Sciatic nerve (tissue), 2 donors: ENCODE measurements at places on chromosomes 13 and 19. TPM values are rescaled to one million over a fixed set of nuclear protein-coding genes. Genes with fewer than 3 reads are reported as not detected.

DNA sequence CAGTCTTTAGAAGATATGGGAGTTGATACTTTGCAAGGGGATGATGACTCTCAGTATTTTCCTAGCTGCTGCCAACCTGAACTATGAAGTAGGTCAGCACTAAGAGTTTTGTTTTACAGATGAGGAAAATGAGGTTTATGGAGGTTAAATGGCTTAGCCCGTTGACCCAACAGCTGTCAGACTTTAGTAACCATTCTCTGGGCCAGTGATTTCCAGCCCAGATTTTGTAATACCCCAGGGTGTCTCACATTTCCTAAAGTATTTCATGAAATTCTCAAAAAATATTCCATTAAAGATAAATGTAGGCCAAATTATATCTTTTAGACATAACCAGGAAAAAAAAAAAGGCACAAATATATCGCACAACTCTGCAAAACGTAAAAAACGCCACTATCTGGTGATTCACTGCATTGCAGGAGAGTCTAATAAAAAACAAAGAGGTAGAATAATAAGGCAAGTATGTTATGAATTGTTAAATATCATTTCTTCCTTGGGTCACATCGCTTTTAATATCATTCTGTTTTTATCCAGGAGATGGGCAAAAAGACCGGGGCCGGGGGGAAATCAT lies 112.5 kb downstream of the DACH1 start:
- DNase-seq = no peak

DNA sequence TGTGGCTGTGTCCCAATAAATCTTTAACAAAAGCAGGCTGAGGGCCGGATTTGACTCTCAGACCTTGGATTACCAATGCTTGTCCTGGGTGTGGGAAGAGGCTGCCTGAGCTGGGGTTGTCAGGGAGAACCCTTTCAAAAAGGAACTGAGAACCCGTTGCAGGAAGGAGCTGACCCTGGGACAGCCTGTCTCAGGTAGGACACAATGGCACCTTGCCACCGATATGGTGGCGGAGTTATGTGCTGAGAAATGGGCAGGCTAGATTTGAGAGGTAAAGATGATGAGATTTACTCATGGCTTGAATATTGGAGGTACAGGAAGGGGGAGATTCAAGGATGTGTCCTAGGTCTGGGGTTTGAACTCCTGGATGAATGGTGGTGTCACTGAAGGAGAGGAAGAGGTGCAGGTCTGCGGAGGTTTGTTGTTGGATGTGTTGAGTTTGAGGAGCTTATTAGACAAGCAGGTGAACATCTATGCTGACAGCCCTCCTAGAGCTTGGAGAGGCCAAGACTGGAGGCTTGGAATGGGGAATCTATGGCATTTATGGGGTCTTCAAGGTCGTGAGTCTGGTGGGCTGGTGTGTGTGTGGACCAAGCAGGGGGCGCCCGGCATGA lies 7.2 kb downstream of the PLEKHF1 start:
- no peak for DNase-seq

IL12RB1 gene
- 2.1 TPM for total RNA-seq

DNA sequence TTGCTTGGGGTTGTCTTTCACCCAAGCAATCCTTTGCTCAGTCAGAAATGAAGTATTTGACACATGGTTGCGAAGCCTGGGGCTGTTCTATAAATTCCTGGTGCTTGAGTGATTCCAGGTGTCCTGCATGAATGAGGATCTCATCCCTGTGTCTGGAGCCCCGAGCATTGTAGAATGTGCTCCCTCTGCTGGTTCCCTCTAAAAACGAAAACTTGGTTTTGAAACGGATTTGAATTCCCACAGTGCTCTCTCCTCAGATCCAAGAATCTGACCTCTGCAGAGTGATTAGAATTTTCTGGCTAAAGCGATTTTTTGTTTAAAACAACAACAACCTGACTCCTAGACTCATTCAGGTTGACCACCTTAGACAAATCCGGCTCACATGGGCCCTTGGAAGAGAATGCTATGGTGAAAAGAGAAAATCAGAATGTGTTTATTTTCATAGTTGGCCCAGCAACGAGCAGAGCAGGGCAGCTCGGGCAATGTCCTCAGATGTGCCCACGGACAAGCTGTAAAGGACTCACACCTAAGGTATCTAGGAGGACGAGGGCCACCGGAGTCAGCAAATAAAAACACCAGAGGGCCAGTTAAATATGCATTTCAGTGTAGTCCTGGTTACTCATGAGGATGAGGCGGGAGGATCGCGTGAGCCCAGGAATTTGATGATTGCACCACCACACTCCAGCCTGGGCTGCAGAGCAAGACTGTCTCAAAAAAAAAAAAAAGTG lies 8.7 kb upstream of the ATP12A start:
- no peak for DNase-seq
